ENCODE measurements at places on chromosomes 16 and 17.

GRCh38 chr17:5500589-5501391 lies 14.4 kb downstream of the MIS12 start:
- H3K4me1 ChIP-seq = no peaks in the 10 kb centered on the region
- H3K27me3 ChIP-seq = peaks cover 4% of the 10 kb centered on the region
- H3K27ac ChIP-seq = peak overlapping the region; percentile 37
- peak overlapping the region; percentile 40 for H3K4me3 ChIP-seq
- DNase-seq = peak; percentile 67
- H3K36me3 ChIP-seq = peaks cover 7% of the 10 kb centered on the region

DNA sequence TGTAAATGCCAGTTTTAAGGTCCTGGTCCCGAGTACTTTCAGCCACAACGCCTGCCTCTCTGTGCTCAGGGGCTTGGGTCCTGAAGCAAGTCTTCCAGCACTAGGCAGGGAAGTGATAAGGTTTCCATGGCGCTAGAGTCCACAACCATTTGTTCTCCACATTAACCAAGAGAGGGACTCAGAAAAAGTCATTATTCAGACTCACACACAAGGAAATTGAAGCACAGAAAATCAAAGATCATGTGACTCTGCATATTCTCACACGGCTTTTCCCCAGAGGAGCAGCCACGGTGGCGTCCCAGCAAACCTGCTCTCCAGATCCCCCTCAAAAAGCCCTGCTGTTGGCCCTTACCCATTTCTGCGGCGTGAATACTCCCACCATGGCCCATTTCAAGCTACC lies 9.7 kb downstream of the ENPP7 start:
- H3K4me3 ChIP-seq = no peak overlapping the region
- no peak for DNase-seq
- H3K27me3 ChIP-seq = peaks cover 54% of the 10 kb centered on the region
- H3K36me3 ChIP-seq = no peaks in the 10 kb centered on the region

GRCh38 chr17:81659038-81659437 lies 2.7 kb upstream of the PDE6G start:
- H3K4me1 ChIP-seq = no peaks in the 10 kb centered on the region
- H3K36me3 ChIP-seq = peaks cover 3% of the 10 kb centered on the region
- peaks cover 1% of the 10 kb centered on the region for H3K27me3 ChIP-seq
- DNase-seq = no peak

- peaks cover 28% of the 10 kb centered on the region for H3K36me3 ChIP-seq
- H3K4me3 ChIP-seq = no peak overlapping the region
Observed at GRCh38 chr17:75664099-75664549, 2.8 kb downstream of the RECQL5 start.

- DNase-seq = no peak
- H3K27me3 ChIP-seq = no peaks in the 10 kb centered on the region
- no peak overlapping the region for H3K4me3 ChIP-seq
- H3K4me1 ChIP-seq = no peaks in the 10 kb centered on the region
- peaks cover 30% of the 10 kb centered on the region for H3K36me3 ChIP-seq
Observed at GRCh38 chr16:87976665-87977064, 25.4 kb downstream of the BANP start.

DNA sequence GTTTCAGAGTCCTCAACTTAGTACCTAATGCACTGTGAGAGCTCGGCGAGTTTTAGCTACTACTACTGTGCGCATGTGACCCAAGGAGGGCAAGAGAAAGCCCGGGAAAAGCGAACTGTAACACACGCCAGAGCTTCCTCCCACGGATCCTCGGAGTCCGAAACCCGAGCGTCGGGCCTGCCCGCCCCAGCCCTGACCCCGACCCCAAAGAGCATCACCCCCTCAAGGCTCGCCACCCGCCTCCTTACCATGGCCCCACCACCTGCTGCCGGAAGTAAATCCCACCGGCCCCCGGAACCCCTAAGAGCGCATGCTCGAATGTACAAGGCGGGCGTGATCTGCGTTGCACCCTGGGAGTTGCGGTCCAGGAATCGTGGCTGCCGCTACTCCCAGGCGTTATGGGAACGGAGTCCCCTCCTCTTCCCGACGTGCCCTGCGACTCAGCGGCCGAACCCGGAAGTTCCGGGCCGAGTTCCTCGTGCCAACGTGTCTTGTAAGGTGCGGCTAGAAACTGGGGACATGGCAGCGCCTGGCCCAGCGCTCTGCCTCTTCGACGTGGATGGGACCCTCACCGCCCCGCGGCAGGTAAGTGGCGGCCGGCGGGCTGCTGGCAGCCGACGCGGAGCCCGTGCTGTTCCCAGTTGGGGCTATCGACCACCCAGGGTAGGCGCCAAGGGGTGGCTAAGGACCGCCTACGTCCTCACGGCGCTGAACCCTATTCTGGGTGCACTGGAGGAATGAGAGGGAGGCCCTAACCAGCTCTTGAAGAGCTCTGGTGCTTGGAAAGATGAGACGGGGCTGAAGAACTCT lies at the start of the genes PMM2 and TMEM186:
Gene PMM2, plus strand, starts transcription at position 476 of the 810 bp plus-strand sequence. Its CDS starts 44 bp downstream, at position 520.
Gene TMEM186, minus strand, starts transcription at position 276 of the 810 bp plus-strand sequence. Its CDS starts 25 bp downstream, at position 251.
- H3K27me3 ChIP-seq = no peaks in the 10 kb centered on the region
- H3K4me3 ChIP-seq = peak within 1 kb of the TSS; percentile 86
- peaks cover 24% of the 10 kb centered on the region for H3K36me3 ChIP-seq
- H3K27ac ChIP-seq = peak within 1 kb of the TSS; percentile 87

GRCh38 chr17:32732900-32733299 lies 144.0 kb downstream of the MYO1D start:
- H3K27ac ChIP-seq = no peak overlapping the region
- no peak overlapping the region for H3K4me3 ChIP-seq
- H3K4me1 ChIP-seq = no peaks in the 10 kb centered on the region
- no peaks in the 10 kb centered on the region for H3K36me3 ChIP-seq
- no peak for DNase-seq

- H3K27ac ChIP-seq = peak overlapping the region; percentile 93
- no peaks in the 10 kb centered on the region for H3K27me3 ChIP-seq
- peaks cover 27% of the 10 kb centered on the region for H3K4me1 ChIP-seq
- no peak for DNase-seq
- no peaks in the 10 kb centered on the region for H3K36me3 ChIP-seq
- H3K4me3 ChIP-seq = peak overlapping the region; percentile 82
Observed at GRCh38 chr16:425740-426114, 278 bp downstream of the RAB11FIP3 start.
